SK-MEL-5 (cell line): ENCODE measurements at places on chromosomes 1 and 21. TPM values are rescaled to one million over a fixed set of nuclear protein-coding genes. Genes with fewer than 3 reads are reported as not detected.

- DNase-seq = no peak
Observed at GRCh38 chr1:63592536-63593302, 492 bp upstream of the PGM1 start.

GRCh38 chr21:29390778-29391177 lies 92.1 kb downstream of the BACH1 start:
- no peak for DNase-seq

DNA sequence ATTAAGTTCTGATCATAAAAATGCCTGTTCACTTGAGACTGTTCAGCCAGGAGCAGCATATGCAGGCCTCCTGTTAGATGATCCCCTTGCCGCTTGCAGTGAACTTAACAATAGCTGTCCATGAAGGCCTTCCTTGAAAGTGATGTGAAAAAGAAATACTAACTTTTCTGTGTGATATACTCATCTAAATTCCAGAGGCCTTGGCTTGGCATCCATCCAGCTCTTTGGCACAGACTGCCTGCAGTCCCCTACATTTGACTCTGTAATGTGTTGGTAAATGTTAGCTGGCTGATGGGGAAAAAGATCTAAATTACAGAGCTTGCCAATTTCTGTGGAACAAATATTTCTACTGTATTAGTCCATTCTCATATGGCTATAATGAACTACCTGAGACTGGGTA lies 73.7 kb downstream of the KCNK2 start:
- DNase-seq = no peak

GRCh38 chr1:222781251-222781650 lies 33.6 kb upstream of the DISP1 start:
- DNase-seq = no peak

RIPK4 gene
- 22.8 and 25.8 TPM in 2 replicates for total RNA-seq

DNA sequence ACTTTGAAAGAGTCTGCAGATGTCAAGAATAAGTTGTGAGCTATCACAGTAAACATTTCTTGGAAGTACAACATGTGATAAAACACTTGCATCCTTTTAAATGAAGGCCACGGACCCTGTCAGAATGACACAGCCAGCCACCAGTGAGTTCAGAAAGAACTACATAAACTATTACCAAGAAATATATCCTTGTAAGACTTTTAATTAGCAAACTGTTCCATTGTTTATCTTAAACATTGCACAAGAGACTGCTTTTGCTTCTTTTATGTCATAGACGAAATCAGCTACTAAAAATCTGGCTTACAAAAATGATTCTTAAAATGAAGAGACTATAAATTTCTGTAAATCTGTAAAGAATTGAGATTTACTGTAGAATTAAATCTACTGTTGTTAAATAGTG lies 17.9 kb downstream of the LRRC7 start:
- no peak for DNase-seq

PIP5K1A gene
- total RNA-seq = 54.5 and 57.0 TPM in 2 replicates

SYNC gene
- 2.7 and 3.0 TPM in 2 replicates for total RNA-seq

WNT2B gene
- 0.13 and 0.37 TPM in 2 replicates for total RNA-seq

GRCh38 chr1:14923727-14924452 lies 229.7 kb upstream of the TMEM51 start:
- DNase-seq = peak; percentile 64

CYP4X1 gene
- not detected in 2 replicates for total RNA-seq

- DNase-seq = no peak
Observed at GRCh38 chr1:56433056-56433577, 146.2 kb downstream of the PLPP3 start.

C8A gene
- total RNA-seq = not detected in 2 replicates

MAP1LC3C gene
- 0.13 TPM in 1 of 2 replicates, not detected in the other for total RNA-seq

DNA sequence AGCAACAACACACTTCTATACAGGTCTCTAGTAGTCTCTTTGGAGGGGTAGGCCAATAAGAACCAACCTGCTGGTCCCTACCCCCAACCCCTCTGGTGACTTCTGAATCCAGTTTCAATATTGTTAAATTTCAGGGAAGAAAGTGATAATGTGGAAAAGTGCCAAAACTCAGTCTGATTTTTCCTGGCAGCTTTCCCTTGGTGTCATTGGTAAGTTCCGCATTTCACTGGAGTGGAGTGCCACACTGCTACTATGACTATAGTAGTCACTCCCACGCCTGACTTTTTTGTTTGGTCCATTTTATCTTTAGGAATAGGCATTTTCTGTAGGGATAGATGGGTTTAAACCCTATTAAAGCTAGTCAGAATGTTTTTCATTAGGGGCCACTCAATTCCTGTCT lies 5.7 kb upstream of the ARID1A start:
- no peak for DNase-seq

- DNase-seq = peak; percentile 93
Observed at GRCh38 chr1:203996126-203996525, 76.8 kb upstream of the SOX13 start.

DNA sequence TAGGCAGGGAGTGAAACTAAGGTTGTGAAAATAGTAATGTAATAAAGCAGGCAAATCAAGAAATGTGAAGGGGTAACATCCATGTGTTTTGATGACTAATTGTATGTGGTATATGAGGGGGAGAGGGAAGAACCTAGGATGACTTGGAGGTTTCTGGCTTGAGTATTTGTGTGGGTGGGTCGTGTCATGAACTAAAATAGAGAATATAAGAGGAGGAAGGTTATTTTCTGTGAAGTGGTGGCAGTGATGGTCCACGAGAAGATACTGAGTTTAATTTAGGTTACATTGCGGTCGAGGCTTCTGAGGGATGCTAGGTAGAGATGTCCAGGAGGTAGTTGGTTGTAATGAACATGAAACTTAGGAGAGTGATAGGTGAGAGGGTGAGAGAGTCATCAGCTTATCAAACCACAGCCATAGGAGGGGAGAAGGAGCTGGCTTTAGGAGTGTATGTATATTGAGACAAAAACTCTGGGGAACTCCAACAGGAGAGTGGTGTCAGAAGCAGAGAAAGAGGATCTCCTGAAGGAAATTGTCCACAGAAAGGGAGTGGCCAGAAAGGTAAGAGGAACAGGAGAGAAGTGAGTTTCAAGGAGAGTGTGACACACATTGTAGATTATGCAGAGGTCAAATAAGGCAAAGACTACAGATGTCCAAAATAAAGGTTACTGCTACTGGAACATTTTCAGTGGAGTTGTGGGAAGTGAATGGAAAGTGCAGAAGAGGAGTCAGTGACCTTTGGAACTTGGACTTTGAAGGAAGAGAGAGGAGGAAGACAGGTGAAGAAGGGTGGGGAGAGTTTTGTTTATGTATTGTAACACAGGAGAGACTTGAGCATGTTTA lies 89.0 kb upstream of the MACF1 start:
- no peak for DNase-seq

- DNase-seq = no peak
Observed at GRCh38 chr1:84505493-84506001, 639 bp upstream of the SPATA1 start.

DNA sequence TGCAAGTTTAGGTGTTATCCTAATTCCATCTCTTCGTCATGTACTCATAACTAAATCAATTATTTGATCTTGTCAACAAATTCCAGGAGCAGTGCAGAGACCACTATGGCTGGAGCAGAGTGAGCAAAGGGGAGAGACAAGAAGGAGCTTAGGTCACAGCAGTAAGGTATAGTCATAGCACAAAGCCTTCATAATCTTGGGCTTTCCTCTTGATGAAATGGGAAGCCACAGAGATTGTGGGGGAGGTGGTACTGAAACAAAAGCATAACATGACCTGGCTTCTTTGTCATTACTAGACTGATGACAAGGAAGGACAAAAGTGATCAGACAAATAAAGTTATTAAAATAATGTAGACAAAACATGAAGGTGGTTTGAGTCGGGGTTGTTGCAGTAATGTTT lies 60.1 kb upstream of the PTGS2 start:
- DNase-seq = no peak

CHAF1B gene
- 14.1 and 16.0 TPM in 2 replicates for total RNA-seq

DNA sequence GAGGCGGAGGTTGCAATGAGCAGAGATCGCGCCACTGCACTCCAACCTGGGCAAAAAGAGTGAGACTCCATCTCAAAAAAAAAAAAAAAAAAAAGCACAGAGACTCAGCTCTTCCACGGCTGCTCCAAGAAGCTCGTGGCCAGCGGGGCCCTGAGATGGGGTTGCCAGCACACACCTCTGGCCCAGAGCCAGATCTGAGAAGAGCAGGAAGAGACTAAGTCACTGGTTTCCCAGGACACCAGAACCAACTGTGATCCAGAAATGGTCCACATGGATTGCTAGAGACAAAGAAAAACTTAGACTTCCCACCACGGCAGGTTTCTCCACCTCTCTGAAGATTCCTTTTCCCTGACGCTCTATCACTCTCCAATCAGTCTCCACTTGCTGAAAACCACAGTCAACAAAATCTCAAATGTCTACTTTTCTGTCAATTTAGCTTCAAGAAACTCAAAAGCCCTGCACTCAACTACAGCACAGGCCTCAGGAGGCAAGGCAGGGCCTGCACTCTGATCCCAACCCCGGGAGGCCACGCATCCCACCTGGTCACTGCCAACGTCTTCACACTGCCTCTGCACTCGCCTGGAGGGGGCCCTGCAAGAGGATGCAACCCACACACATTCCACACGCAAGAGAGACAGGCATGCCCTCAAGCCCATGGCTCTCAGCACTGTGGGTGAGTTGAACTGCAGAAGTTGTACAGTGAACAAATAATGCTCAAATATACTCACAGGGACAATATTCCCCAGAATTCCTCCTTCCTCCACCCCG lies 79.0 kb downstream of the NPHP4 start:
- DNase-seq = no peak

GRCh38 chr1:170064821-170065220 lies 9.7 kb downstream of the KIFAP3 start:
- DNase-seq = no peak

GRCh38 chr1:17682400-17682799 lies 72.7 kb upstream of the ACTL8 start:
- DNase-seq = peak; percentile 60

- no peak for DNase-seq
Observed at GRCh38 chr1:172401477-172401876, 19.0 kb upstream of the C1orf105 start.

DNA sequence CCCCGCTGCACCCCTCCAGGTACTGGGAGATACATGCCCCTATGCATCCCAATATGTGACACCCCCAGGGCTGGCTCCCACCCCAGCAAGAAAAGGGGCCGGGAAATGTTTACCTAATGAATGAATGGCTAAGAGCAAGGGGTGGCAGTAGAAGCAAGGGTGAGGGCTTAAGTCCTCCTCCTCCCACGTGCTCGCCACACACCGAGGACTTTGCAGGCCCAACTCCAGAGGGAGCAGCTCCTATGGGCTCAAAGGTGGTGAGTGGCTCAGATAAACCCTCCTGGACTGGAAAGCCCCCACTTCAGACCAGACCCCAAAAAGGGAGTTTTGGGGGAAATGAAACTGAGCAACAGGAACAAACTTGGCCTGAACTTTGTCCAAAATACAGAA lies 11.4 kb downstream of the SLC45A3 start:
- DNase-seq = no peak

DNA sequence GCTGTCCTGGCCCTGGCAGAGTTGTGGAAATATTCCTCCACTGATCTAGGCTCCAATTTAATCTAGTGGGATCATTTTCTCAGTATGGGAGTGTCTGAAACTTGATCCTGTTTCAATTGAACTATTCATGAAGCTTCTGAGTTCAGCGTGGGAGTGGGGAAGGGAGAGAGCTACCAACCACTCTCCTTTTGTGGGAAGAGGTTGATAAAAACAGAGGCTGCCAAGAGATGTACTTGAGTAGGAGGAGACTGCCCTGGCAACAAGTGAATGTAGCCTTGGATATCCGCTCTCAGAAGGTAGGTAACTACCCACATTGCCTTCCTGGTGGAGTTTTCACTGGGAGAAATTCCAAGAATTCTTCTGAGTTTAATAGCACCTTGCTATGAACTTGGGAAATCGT lies at the start of gene CTXND2:
CTXND2 (plus strand) TSS at position 119 of the 400 bp plus-strand sequence. CDS start 25,179 bp downstream, outside the sequence.
- DNase-seq = no peak

GRCh38 chr1:237677979-237678378 lies 212.7 kb downstream of the ZP4 start:
- DNase-seq = peak; percentile 33

GPX7 gene
- total RNA-seq = not detected in 2 replicates

UAP1 gene
- 33.9 and 38.3 TPM in 2 replicates for total RNA-seq

- no peak for DNase-seq
Observed at GRCh38 chr1:55636696-55637095, 421.5 kb upstream of the USP24 start.

DNA sequence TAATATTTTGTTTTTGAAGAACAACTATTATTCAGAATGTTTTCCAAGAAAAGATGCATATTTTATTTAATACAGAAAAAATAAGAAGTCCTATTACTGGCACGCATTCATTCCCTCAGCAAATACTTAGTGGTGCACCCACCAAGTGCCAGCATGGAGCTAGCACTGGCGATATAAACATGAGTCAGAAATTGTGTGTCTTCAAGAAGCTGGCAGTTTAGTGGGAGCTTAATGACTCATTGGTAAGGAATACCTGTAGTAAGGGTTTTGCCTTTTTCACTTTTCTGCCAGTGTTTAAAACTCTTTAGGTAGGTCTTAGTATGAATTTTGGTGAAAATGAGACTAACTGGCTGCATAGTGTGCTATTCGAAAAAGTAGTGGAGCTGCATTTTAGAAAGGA lies 6.3 kb downstream of the MAGI3 start:
- DNase-seq = no peak

DNA sequence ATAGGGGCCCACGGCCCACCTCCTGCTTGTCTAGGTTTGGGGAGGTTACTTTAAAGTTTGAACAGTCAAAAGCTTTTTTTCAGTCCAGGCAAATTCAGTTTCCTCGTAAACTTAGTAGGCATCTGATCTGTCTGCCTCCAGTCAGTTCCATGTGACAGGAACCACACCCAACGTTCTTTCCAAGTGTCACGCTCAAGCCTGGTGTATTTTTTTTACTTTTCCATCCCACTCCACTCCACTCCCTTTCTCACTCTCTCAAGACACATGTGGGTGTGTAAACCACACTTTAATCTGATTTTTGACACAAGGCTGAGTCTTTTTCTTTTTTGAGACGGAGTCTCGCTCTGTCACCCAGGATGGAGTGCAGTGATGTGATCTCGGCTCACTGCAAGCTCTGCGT lies 60.3 kb upstream of the GPR153 start:
- no peak for DNase-seq

GRCh38 chr1:229344937-229345684 lies 2.3 kb upstream of the CCSAP start:
- no peak for DNase-seq

DAB1 gene
- 0.13 TPM in 1 of 2 replicates, not detected in the other for total RNA-seq

GRCh38 chr1:161001525-161001924 lies 19.4 kb downstream of the F11R start:
- no peak for DNase-seq

- DNase-seq = no peak
Observed at GRCh38 chr1:156346636-156347035, 8.3 kb downstream of the TSACC start.

GRCh38 chr1:234427950-234428646 lies 50.9 kb downstream of the TARBP1 start:
- DNase-seq = no peak
